ENCODE measurements at places on chromosomes 3 and 15. TPM values are rescaled to one million over a fixed set of nuclear protein-coding genes. Genes with fewer than 3 reads are reported as not detected.

DNA sequence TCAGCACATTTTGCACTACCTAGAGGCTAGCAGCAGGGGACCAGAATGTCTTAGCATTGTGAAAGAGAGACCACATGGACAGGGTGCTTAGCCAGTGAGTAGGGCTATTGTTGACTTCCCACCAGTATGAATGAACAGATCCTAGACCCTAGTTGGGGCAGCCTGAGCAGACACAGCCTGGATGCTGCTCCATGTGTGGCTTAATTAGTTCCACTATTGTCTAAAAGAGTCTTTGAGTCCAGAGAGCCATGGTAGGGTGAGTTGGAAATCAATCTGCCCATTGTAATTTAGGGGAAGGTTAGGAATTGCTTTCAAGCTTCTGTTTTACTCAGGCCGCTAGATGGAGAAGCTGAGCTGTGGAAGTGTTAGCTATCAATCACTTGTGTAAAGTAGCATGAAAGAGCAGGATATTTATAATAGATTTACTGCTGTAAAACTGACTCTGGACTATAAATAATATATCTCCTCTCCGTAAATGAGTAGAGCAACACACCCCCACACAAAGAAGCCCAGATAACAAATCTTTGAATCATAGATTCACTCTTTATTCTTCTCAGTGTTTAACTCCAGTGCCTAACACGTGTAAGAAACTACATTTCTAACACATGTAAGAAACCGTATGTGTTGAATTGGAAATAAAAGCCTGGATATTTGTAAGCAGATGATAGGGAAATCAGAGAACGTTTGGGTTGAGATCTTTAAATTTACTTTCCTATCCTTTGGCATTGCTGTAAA, 4.1 kb upstream of the GCSAM start:
- DNase-seq: no peak

DNA sequence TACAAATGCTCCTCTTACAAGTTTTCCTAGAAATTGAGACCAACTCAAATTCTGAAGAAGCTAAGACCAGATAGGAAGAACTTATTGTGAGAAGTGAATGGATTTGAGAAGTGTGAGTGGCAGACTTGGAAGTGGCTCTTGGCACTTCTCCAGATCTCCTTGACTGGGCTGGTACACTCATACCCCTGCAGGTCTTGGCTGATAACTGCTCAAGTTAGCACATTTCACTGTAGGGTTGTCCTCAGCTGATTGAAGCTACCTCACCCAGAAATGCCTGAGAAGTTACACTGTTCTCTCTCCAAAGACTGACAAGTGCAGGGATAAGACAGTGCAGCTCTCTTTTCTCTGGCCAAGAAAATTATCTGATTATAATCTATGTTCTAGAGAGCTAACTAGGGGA, 16.5 kb upstream of the CLDN1 start:
- no peak for DNase-seq

The GHSR gene
- not detected for total RNA-seq

The TEX55 gene
- not detected for total RNA-seq

The CHRNA3 gene
- not detected for total RNA-seq
